Fibroblast of mammary gland (primary cell): ENCODE measurements at places on chromosomes 3 and 15.

DNA sequence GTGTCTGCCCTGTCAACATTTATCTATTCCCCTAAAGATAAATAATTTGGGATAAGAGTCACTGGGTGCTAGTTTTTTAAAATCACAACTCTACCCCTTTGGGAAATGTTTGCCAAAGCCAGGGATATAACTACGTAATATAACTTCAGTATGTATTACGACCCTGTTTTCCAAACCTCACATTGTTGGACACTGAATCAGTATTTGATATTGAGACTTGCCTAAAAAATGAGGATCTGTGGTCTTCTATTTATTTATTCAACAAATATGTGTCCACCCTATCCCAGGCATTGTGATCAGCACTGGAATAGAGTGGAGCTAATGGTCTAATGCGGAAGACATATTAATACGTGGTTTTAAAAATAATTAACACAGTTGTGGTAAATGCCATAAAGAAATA is 4.5 kb upstream of the MGA start:
- peak; percentile 15 for DNase-seq

DNA sequence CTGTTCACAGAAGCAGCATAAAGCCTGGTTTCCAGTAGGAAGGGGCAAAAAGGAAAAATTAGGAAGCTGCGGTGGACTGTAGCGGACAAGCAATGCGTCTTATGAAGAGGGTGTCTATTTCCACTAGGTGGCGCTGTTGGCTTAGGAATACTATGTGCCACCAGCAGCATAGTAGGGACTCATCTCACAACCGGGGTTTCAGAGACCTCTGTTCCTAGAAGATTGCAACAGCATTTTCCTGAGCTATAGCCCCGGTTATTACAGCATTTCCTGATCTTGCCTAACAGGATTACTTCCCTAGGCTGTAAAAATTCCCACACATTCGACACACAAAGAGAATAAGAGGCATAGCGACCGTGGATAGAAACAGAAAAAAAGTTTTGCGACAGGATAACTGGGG is 683.0 kb downstream of the TBL1XR1 start:
- DNase-seq, result peak; percentile 58

DNA sequence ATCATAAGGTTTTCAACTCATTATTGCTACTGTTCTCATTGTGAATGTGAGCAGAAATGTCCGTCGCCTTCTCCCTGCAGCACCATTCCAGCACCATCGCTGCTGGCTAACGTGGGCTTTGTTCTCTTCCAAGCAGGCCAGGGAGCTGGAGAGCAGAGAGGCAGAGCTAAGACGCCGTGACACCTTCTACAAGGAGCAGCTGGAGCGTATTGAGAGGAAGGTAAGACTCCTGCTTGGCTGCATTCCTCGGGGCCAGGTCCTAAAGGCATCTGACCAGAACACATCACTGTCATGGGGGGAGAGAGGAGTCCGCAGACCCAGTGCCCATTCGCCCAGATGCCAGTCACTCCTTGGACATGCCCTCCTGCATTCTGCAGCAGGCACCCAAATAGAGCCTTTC is 130.4 kb upstream of the PLXNA1 start:
- no peak for DNase-seq

DNA sequence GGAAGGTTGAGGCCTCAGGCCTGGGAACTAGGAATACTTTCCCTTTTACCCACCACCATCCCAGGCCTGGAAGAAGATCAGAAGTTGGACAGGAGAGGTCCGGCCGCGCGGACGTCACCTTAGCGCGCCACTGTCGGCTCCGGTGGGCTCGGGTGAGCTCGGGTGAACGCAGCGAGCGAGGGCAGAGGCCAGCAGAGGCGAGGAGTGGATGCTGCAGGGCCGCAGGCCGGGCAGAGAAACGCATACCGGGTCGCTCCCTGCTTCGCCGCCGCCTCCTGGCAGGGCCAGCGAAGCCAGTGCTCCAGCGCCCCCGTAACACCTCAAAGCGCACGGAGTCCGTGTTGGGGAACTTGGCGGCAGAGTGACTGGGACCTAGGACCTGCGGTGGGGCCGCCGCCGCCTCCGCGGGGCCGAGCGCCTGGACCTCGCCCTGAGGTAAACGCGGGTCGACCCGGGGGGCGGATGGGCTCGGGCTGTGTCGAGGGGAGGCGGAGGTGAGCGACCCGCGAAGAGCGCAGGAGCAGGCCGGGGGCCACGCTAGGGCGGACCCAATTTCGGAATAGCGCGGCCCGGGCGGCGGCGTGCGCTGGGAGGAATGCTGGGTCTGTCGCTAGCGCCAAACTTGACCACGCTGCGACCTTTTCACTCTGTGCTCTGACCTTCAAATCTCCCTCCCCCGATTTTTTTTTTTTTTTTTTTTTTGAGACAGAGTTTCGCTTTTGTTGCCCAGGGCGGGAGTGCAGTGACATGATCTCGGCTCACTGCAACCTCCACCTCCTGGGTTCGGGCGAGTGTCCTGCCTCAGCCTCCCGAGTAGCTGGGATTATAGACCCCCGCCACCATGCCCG is 1.6 kb downstream of the CYP11A1 start:
- DNase-seq, result peak; percentile 74

DNA sequence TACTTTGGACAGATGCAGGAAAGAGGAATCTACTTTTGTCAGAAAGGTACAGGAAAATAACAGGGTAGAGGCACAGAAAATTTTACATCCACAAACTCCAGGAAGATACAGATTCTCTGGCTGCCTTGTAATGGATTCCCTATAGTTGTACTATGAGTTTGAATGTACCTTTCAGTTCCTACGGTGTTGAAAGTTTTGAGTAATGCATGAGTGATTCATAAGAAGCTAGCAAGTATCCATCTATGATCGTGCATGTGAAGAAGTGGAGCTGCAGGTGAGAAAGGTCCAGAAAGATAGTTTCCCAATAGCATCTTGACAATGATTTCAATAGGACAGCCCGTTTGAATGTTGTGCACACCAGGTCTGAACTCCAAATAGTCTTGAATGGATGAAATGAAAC is 786.5 kb upstream of the ROBO1 start:
- DNase-seq, result no peak

DNA sequence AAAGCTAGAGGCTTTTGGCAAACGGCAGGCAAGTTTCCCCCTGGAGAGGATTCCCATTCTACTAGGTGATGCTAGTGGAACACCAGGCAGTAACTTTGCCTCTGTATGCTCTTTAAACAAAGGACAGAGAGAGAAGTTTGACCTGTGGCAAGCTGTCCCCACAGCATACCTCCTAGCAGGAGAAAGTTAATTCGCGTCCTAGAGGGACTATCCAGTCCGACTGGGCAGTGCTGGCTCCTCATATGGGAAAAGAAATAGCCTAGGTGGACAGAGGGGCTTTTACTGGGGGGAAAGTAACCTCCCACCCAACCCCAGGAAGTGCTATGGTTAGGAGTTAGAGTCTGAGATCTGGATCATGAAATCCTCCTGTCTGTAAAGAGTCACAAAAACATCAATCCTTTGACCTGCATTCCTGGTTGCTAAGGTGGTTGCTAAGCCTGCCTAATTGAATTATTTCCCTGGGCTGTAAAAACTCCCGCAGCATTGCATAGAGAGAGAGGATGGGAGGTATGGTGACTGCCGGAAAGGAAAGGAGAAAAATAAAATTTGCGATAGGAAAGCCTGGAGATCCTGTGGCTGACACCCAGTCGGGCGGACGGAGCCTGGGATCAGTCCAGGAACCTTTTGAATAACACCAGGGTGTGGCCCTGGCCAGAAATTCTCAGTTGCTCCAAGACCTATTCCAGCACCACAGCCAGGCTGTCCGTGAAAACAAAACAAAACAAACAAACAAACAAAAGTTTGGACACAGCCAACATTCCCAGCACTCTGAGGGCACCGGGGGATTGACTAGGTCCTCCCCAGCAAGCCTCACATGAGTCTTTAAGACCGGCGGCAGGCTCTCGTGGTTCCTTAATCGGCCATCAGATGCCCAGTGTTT is 67.7 kb upstream of the ATP11B start:
- DNase-seq, result peak; percentile 8

DNA sequence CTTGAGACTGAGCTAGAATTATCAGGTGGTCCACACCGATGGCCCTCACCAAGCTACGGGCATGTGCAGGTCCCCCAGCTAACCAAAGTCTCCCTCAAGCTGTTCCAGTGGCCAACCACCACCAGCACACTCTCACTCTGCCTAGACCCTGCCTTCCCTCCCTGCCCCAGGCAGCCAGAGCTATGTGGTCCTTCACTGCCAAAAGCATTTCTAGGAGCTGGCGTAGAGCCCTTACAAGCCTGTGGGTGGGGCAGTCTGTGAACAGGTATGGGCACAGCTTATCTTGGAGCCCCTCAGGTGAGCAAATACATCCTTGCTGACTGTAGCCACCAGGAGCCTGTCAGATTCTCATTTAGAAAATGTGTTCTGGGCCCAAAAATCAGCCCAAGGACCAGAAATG is 159.8 kb upstream of the PPP2R3A start:
- DNase-seq, result no peak
